HuH-7 (cell line): ENCODE measurements at places on chromosomes 5 and 9.

DNA sequence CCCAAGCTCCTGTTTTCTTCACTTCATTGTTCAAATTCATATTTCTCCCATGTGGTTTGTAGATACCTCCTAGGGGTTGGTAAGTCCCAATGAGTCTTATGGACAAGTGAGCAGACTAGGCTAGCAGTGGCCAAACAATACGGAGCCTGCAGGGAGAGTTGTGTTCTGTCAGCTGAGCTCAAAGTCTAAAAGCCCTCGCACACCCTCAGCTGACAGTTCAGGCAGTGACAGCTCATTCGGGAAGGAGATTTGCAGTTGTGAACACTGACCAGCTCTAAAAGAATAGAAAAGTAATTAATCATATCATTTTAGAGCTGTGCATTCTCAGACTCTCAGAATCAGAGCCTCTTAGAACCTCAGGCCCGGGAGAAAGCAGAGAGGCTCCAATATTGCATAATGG lies 95.1 kb downstream of the SH3TC2 start:
- DNase-seq, result no peak

DNA sequence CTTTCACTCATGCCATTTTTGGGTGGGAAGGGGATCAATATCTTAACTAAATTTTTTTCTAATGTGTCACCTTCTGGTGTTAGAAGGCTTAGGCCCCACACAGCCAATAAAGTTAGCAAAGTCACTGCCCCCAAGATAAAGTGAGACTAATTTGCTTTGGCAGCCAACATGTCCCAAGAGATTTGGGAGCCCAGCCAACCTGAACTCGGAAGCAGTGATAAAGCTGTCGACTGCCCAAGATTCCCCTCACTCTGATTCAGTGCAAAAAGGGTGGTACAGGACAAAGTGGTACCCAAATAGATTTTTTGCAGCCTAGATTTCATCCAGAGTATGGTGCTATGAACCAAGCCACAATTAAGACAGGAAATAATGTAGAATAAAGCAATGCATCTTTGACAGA lies 572.5 kb upstream of the ARRDC3 start:
- DNase-seq, result no peak

DNA sequence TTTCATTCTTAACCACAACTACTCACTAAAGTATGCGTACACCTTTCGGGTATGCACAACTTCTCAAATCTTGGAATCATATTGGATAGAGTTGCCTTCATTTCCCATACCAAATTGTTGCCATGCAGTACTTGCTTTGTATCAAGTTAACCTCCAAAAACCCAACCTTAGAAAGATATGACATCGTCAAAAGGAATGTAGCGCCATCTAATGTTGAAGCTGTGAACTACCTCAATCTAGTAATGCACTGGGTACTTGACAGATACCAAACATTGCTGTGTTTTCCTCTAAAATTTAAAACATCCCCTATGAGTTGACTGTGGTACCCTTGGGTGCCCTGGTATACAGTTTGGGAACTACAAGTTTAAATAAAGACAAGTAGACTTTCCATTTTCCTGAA lies 318.4 kb downstream of the ARL15 start:
- DNase-seq, result peak; percentile 6

GRCh38 chr9:102840335-102840734 lies 154.8 kb upstream of the CYLC2 start:
- no peak for DNase-seq

DNA sequence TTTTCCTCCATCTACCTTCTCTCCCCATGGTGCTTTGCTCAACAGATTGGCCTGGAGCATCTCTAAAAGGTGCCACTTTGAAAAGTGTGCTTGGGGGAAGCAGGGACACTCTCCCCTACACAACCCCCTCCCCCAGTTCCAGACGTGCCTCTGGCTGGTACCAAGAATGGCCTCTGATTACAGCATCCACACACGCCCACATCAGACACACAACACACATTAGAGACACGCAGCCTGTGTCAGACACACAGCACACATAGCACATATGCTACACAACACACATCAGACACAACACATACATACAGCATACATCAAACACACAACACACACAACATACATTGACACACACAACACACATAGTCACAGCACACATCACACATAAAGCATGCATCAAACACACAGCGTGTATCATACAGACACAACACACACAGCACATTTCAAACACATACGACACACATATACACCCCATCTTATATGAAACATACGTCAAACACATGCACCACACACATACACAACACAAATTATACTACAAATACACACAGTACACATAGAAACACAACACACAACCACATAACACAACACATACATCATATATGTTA lies 150.4 kb downstream of the RGS3 start:
- no peak for DNase-seq

GRCh38 chr5:130090569-130091270 lies 186.5 kb downstream of the CHSY3 start:
- DNase-seq, result no peak

DNA sequence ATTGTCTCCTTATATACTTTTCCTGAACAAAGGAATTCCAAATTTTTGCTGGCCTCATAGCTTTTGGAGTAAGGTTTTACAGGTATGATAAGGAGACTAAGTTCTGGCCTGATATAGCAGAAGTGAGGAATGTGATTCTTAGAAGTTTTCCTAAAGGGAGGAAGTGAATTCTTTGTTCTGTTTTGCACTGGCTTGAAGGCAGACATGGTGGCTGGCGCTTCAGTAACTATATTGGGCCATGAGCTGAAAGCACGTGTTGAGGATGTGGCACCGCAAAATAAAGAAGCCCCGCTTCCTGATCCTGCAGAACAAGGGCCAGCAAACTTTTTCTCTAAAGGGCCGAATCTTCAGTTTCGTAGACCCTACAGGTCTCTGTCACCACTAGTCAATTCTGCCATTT lies 224.2 kb downstream of the SNX18 start:
- no peak for DNase-seq

- peak; percentile 84 for DNase-seq
These were observed 14.3 kb downstream of the DIPK1B start for GRCh38 chr9:136726631-136727191.

DNA sequence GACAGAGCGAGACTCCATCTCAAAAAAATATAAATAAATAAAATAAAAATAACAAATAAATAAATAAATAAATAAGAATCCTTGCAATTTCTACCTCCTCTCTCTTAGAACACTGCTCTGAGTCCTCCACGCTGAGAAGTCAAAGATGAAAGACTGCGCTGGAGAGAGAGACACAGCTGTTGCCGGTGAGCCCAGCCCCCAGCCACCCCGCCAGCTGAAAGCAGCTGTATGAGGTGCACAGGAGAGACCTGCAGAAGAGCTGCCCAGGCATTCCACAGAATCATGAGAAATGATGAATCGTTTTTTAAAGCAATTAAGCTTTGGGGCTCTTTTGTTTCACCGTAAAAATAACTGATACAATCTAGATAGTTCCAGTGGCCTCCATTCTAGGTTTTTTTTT lies 16.3 kb upstream of the STRBP start:
- no peak for DNase-seq

DNA sequence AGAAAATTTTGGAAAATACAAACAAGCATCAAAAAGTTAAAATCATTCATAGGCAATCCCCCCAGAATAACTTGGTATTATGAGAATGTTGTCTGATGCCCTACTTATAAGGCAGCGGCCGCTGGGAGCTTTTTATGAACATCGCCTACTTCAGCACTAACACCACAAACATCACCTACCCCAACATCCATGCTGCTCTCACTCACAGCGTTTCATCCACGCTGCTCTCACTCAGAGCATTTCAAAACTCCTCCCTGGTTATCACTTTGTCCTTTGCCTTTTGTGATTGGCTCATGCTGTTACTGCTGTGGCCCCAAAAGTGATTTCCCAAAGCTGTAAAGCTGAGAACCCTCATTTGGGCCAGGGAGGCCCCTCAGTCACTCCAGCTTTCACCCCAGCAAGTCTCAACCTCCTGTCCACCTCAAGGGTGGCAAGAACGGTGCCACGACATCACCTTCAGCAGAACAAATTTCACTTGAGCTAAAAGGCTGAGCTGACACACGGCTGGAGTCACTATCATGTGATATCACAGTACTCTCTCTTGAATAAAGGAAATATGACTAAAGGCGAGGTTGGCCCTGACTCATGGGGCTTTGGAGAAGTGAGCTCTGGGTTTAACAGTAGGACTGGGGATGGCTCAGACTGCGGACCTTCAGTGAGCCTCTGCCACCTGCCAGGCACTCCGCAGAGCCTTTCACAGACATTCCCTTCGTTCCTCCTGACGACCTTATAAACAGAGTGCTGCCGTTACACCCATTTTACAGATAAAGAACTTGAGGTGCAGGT lies 25.2 kb downstream of the SHC3 start:
- no peak for DNase-seq

DNA sequence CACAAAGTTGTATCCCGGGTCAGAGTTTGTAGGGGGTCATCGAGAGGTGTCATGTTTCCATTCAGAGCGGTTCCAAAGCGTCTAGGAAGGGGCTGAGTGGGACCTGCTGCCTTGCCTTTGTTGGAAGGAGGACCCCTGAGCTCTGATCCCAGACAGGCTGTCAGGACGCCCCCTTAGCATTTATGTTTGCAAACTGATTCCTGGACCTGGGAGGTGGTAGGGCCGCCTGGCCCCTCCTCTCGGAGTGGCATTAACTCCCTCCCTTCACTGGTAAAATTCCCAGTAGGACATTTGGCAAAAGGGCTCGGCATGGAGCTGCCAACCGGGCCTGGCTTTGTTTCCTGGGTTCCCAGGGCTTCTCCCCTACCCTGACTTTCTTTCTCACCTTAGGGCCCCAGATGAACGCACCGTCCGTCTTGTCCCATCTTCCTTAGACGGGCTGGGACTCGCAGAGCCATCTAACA lies 2.5 kb downstream of the JADE2 start:
- no peak for DNase-seq

GRCh38 chr9:120032639-120033038 lies 547.3 kb downstream of the CDK5RAP2 start:
- DNase-seq, result no peak

DNA sequence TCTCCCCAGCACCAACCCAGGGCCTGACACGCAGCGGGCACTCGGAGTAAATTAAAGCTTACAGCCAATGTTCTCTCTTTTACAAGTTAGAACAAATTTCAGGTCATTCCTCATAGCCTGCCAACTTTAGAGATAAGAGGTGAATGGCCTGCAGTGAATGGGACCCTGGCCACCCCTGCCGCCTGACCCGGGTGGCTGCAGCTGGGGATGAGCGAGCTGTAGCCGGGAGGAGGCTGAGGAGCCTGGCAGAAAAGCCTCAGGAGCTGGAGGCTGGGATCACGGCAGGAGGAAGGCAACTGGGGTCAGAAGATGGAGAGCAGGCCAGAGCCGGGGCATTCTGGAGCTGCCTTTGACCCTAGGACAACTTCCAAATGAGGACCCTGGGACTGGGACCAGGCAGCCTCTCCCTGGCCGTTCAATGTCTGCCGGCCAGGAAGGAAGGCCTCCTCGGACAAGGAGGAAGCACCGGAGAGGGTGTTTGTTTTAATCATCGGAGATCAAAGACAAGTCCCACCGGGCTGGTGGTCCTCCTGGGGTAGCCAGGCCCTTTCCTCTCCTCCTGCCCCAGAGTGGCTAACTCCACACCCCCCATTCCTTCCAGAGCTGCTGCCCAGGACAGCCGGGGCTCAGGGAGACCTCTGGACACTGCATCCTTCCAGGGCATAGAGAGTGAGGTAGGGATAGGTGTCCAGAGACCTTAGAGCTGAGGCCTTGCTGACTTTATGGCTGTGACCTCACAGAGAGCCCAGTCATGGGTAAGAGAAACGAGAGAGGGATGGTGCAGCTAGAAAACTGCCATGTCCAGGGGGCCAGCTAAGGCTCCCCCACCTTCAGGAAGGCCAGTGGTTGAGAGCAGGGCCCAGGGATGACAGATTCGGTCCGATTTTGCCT lies 87.3 kb upstream of the LMX1B start:
- DNase-seq, result no peak
